ENCODE measurements at places on chromosomes 16 and 17.

DNA sequence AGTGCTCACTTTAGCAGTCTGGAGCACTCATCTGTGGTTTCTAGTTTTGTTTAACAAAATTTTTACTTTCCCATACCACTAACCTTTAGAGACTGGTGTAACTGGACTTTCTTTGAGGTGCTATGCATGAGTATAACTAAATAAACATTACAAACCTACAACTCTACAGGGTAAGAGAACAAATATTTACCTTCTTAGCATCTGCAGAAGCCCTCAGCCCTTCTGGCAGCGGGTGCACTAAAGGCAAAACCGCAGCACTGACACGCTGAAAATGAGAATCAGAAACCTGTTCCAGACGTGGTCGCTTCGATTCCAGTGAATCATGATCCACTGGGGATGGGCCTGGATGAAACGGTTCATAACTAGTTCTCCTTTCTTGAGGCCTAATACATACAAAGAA is 43.7 kb downstream of the NCOR1 start:
- no peak for DNase-seq

GRCh38 chr16:21702276-21702675 is 38.5 kb downstream of the OTOA start:
- DNase-seq = no peak

GRCh38 chr17:956905-957304 is 22.7 kb downstream of the NXN start:
- no peak for DNase-seq

DNA sequence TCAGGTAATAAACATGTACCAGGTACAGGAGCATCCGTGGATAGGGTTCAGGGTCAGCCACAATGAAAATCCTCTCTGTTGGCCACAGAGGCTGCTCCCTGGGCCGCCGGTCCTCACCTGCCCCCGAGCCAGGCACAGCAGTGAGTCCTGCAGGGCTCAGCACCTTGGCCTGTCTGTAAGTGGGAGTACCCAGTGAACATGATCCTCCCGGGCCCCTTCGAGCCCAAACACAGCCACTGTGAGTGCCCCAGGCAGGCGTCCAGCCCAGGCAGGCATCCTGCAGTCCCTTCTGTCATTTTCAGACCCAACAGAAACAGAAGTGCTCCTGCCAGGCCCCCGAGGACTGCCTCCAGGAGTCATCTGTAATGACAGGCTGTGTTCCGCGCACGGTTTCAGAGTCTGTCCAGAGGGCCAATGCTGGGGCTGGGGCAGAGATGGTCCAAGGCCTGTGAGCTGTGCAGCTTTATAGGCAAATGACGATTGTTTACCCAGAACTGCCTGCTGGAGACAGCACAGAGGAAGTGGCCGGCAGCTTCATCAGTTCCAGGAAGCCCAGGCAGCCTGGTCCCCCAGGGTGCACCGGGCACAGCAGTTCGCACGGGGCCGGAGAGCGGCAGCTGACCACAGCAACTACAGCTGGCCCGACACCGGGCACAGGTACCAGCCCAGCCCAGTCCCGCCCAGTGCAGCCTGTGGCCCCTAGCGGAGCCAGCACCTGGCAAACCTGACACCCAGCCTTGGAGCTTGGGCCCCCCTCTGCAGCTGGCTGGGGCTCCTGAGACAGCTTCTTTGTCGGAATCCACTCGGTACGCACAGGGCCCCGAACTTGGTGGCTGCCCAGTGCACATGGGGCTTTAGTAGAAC is 13.2 kb downstream of the SLC7A5 start:
- no peak for DNase-seq

DNA sequence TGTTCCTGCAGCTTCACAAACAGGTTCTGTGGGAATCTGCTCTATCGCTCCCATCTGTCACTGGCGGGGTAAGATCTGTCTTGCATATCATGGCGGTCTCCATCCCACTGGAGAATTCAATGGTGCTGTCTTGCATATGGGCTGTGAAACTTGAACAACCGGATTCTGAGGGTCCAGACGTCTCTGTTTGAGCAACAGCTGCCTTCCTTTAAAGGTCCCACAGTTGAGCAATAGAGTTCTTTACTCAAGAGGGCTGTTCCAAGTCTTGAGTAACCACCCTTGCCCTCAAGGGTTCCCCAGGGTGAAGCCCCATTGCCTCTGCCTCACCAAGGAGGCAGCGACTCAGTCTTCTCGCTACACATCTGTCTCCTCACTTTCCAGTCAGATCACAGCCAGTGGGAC is 50.8 kb downstream of the ZFHX3 start:
- DNase-seq = no peak

- no peak for DNase-seq
Measured at GRCh38 chr17:37207103-37207502, 168.7 kb upstream of the C17orf78 start.

DNA sequence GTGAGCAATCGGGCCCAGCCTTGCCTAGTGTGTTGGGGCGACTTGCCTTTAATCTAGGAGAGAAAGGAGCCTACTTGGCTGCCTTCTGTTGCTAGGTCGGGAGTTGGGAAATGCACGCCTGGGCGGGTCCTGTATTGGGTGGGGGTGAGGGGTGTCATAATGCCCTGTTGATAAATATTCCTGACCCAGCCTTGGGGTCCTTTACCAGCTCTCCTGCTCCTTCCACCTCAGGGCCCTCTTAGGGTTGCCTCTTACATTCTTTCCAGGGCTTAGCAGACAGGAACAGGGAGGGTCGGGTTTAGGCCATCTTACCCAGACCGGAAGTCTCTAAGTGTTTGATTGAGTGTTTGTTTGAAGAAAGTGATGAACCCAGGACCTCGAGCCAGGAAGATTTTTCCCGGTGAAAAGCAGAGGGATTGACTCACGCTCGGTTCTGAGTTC is 112.9 kb downstream of the SEC14L1 start:
- DNase-seq = no peak

DNA sequence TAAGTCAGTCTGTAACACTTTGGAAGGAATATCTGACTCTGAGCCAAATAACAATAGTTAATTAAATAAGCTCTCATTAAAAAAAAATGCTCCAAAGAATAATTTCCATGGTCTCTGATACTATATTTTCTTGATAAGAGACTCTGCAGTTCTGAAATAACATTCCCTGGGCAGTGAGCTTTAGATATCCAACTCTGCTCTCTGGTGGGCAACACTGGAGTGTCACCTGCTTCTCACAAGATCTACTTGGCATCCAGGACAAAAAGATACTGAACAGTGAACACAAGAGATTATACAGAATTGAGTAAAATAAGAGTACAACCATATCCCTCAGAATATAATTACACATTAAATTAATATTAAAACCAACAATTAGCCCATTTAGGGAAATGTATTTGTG is 13.7 kb downstream of the BLMH start:
- DNase-seq = no peak

DNA sequence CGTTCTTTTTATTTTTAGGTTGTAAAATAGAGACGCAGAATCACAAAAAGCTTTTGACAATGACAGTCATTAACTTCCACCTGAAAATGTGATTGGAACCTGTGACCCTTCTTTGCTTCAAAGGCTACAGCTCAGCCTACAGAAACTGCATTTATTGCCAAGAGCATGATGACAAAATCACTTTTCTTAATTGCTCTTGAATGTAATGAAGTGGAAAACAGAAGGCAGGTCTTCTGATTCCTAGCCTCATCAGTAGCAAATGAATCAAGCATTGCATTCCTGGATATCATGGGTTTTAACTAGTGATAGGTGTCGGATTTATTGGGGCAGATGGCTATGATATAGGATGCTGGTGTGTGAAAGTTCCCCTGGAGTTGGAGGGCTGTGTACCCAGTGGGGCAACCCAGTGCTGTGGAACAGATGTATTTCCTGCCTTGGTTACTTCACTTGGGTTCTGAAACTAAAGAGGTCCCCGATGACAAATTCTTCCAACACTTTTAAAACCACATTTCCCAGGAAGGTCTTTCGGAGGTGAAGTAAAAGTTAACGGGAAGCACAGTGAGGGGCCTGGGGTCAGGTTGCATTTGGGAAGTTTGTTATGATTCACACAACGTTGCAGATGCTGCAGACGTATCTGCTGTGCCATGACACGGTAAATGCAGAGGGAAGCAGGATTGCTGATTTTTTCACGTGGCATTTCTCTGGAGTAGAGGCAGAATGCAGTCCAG is 127.5 kb downstream of the HS3ST3A1 start:
- no peak for DNase-seq

DNA sequence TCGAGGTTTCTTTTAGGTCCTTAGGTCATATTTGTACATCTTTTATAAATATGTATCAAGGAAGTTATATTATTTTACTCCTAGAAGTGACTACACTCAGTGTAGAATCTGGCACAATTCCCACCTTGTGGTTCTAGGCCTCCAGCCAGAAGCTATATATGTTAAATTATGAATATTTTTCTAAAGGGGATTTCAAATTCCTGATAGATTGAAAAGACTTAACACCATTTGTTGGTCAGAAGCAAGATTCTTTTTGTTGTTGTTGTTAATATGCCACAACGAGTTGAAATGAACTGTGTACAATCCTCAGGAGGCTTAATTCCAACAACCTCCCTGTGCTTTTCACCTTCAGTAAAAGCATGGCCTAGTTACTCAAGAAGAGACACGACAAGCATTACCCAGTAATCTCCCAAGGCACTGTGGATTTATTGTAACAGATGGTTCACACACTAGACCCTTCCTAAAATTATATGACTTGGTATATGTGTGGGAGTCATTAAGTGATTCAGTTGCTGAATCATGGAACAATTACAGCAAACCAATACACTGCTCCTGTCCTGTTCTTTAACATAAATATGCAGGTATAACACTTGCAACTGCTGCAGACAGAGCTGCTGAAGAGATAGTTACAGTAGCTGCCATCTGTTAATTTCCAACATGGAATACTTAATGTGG is 964.4 kb upstream of the GOT2 start:
- no peak for DNase-seq

DNA sequence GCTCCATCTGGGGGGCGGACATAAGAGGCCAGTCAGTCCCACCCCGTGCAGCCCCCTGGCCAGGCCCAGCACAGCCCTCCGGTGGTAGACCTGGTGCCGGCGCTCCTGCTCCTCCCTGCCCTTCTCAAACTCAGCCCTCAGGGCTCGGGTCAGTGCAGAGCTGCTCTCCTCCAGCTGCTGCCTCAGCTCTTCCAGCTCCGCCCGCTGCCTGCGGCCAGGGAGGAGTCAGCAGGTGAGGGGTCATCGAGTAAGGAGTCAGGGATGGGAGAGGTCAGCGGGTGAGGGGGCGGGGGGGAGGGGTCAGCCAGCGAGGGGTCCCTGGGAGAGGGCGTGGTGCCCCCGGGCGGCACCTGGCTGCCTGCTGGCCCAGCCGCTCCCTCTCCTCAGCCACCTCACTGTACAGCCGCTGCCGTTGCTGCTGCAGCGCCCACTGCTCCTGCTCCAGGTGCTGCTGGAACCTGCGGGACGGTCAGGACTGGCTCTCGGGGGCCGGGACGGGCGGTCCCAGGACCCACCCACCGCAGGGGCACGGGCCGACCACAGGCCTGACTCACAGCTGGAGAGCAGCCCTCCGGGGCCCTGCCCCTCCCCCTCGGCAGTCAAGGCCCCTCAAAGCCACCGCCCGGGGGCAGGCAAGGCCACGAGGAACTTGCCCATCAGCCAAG is 26.5 kb upstream of the AATK start:
- DNase-seq = no peak

GRCh38 chr17:51028176-51028863 is 92.3 kb downstream of the SPAG9 start:
- no peak for DNase-seq

DNA sequence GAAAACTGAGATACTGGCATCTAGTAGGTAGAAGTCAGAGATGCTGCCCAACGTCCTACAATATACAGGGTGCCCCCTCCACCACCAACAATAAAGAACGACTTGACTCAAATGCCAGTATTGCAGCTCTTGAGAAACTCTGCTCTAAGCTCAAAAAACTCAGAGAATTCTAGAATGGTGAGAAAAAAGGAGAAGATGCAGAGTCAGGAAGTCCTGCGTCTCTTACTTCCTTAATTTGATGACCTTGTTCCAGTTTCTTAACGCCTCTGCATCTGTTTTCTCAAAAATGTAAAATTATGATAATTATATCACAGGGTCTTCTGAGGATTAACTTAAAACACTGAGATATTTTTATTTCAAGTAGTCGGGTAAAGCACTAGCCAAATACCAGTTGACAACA is 1.7 kb upstream of the HSBP1 start:
- no peak for DNase-seq

DNA sequence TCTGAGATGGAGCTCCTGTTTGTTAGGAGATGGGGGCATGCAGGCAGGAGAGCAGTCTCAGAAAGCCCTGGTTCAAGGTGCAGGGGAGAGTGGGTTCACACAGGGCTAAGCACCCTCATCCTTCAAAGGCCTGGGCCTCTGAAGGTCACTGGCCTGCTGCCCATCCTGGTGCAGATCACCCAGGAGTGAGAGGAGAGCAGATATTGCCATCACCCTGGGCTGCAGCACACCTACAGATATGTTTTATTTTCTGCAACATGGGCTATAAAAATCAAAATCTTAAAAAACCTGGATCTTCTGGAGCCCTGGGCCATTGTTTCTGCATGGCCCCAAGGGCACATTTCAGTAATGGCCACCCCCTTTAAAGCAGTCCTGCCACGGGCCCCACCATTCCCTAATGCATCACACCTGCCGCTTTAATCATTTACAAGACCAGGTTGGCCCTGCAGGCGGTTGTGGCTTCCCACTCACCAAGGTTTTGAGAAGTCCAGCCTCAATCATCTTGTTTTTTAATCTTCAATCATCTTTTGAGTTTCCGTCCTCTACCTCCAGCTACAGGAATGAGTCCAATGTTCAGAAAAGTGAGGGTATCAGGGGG is 20.4 kb upstream of the NUP93 start:
- DNase-seq = no peak

DNA sequence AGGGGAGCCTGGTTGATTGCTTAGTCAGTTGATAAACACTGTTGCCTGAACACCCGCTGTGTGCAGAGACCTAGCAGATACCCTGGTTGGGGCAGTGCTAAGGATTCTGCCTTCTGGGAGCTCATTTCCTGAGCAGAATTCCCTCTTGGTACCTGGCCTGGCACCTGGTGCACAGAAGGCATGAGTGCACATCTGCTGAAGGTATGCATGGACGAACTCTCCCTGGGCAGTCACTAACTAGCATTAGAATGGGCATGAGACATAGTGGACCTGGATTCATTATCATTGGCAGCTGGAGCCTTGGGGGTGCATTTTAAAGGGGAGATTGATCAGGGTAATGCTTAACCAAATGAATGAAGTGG is 13.1 kb downstream of the ADCY7 start:
- DNase-seq = no peak

- DNase-seq = no peak
Measured at GRCh38 chr16:51103590-51103989, 47.5 kb downstream of the SALL1 start.

GRCh38 chr16:84016477-84016876 is 26.1 kb downstream of the SLC38A8 start:
- no peak for DNase-seq

DNA sequence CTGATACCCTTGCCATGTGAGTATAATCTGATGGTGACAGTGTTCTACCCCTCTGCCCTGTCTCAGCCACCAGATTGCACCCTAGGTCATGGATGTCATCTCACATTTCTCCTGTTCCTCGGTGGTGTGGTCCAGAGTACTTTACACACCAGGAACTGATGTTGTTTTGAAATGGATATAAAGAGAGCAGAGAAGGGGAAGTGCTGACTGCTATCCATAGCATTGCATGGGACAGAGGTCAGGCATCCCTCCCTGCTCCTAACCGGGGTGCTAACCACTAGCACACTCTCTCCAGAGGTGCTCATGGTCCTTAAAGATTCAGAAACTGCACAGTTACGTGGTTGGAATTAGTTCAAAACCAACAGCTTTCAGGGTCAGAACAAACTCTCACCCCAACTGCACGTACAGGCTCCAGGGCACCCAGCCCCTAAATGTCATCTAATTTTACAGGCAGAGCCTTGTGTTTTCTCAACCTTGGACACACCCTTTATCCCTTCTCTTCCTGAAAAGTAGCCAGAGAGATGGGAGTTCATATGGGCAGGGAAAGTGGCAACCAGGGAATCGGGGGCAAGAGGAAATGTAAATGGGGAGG is 16.3 kb downstream of the TTLL6 start:
- no peak for DNase-seq

Measured in posterior cingulate gyrus (tissue), 11 donors.